ENCODE measurements at places on chromosomes 12 and 14.

DNA sequence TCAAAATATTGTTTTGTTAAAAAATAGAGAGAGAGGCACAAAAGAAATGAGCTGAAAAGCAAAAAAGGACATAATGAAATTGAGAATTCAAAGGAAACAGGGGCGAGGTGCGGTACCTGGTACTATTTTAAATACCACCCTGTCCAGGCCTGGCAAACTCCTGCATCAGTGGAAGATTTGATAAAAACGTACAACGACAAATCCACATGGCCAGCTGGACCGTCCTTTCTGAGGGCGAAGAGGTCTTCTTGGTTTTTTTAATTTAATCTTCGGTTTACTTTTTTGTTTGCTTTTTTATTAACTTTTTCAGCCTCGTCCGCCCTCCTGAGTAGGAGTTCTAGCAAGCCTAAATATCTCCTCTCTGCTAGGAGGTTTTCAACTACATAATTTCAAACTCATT is 11.9 kb downstream of the BCL11B start:
- no peak for DNase-seq

- no peak for DNase-seq
Measured at GRCh38 chr14:95189367-95190132, 32.2 kb upstream of the DICER1 start.

DNA sequence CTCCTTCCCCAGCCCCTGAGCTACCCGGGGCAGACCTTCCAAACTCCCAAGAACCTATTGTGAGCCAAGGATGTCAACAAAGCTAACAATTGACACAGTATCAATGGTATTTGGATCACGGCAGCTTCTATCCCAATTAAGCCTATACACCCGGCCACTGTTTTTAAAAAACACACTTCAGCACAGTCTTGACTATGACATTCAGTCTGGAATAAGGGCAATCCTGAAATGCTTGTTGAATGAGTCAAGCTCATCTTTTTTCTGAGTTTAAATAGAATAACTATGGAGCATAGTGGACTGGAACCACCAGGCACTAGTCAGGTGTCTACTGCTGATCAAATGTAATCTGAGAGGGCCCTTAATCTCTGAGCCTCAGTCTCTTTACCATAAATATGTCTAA is 5.7 kb downstream of the DENND5B start:
- DNase-seq, result no peak

DNA sequence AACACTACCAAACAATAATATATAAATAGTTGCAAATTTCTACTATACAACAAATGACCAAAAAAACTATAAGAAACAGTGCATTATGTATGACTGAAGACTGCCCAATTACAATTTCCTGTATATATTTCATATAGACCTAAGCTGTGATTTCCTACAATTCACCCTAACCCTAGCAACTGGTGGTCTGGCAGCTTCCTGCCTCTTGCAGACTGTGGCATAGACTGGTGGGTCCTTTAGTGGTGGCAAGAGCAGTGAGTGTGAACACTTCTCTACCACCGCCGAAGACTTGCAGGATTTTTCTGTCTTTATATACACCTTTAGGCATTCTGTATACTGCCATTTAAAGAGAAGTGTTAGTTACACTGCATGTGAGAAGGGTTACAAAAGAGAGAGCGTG is 43.6 kb upstream of the CMAS start:
- DNase-seq, result no peak

- no peak for DNase-seq
Measured at GRCh38 chr12:126936181-126936851, 1330.7 kb upstream of the TMEM132C start.

GRCh38 chr14:34676516-34677211 is 37.7 kb downstream of the CFL2 start:
- no peak for DNase-seq

- DNase-seq, result no peak
Measured at GRCh38 chr12:50603817-50604639, 99.2 kb downstream of the DIP2B start.

Data from SK-N-MC (cell line).